AG10803 (cell line): ENCODE measurements at places on chromosomes 11 and 22.
A peak's percentile ranks its signal among the peaks of the same experiment; 100 is the strongest.

DNA sequence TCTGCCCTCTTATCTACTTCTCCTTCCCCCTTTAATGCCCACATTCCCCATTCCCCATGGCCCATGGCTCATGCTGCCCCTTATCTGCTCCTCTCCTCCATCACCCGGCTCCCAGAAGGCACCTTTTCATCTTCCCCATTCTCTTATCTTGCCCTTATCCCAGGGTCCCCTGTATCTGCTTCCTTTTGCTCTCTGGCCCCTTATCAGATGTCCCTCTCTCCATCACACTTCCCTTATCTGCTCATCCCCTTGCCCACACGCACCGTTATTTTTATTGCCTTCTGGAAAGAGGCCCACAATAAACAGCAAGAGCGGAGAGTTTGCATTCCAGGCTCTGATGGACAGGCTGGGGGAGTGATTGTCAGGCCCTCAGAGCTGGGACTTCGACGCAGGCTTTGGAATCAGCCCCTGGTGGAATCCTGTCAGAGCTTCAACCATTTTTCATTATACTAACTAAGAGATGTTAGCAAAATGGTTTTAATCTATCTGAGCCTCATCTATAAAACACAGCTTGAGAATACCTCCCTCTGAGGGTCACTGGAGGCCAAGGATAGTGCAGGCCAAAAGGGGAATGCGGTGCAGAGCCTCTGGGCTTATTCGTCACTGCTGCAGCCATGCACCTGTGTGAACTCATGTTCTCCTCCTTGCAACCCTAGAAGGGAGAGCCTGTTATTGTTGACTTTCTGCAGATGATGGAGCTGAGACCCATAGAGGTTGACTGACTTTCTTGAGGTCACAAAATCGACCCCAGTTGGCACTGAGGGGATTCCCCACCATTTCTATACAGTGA, 37.0 kb upstream of the LRRC55 start:
- no peak for DNase-seq

DNA sequence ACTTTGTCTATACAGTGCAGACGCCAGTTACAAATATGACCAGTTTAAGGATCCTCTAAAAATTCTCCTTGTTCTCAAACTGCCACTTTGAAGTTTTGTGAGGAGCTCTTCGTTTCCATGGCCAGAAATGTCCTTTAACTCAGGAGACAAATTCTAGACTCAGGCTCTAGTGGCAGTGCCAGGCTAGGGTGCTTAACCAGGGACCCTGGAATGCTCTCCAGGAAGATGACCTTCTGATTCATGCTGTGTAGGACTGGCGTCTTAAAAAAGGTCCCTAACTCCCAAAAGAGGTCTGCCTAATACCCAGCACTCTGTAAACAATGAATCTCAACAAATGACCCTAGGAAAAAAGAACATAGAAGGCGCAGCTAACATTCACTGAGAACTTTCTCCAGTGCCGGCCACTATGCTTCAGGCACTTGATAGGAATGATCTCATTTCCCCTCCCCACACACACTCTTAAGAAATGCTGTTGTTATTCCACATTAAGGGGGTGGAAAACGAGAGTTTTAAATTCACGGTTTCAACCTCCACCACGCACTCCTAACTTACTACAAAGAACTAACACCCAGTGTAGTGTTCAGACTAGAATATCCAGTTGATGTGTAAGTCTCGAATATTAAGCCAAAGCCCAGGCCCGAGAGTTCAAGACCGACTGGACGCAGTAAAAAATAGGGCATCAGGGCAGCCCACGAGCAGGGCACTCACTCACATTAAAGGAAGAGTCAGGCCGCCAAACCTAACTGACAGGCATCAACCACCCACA, 747 bp downstream of the NXF1 start:
- DNase-seq, result peak; percentile 45

DNA sequence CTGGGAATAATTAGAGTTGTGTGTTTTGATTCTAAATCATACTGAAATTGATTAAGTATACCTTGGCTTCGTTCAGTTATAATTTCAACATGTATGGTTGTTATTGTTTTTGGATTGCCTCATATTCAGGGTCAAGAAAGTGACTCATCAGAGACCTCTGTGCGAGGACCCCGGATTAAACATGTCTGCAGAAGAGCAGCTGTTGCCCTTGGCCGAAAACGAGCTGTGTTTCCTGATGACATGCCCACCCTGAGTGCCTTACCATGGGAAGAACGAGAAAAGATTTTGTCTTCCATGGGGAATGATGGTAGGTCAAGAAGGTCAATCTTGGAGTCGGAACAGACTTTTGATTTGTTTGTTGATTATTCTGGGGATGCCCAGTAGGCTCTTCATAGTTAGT, 40.4 kb downstream of the KMT2A start:
- peak; percentile 1 for DNase-seq

GRCh38 chr11:115257678-115258077, 246.5 kb downstream of the CADM1 start:
- DNase-seq, result no peak

DNA sequence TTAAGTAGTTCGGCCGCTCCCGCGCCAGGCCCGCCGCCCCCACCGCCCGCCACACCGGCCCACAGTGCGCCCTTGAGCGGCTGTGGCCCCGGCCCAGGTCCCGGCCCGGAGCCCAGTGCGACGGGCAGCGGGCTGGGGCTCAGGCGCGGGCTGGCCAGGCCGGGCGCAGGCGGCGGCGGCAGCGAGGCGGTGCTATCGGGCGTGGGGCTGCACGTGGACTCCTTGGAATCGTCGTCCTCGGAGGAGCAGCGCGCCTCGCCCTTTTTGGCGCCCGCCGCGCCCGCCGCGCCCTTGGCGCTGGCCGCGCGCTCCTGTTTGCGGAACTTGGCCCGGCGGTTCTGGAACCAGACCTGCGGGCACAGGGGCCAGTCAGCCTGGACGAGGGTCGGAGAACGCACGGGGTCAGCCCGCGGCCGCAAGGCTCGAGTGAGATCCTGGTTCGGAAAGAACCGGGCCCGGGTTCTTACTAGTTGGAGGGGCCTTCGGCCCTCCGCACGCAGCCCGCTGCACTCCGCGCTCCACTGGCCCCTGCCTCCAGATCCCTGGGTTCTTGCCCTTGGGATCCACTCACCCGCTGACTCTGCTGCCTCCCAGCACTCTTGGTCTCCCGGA, 4.0 kb downstream of the PHOX2A start:
- DNase-seq, result peak; percentile 33

DNA sequence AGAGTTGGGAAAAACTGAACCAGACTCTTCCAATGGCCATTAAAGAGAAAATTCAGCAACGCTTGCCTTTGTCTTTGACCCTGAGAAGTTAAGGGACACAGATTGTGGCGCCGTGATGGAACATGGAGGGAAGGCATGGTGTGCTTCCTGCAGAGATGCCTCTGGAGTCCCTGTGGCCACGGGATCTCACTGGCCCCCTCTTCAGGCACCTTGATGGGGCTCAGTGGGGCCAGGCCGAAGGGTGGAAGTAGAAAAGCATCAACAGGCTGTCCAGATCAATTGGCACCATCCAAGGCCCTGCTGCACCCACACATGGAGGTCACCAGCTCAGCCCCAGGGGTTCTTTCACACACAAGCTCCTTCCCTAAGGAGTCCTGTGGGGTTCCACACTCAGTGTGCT, 42.9 kb downstream of the MORC2 start:
- DNase-seq, result no peak

GRCh38 chr11:18248561-18248960, at the start of gene SAA2:
Gene SAA2 (minus strand): TSS chr11:18248668. CDS start chr11:18248011, 657 bp downstream.
- peak; percentile 9 for DNase-seq

- DNase-seq, result no peak
These were observed 1408.4 kb upstream of the TENM4 start for GRCh38 chr11:80849253-80849652.

- DNase-seq, result no peak
These were observed 50.3 kb downstream of the COMMD9 start for GRCh38 chr11:36238881-36239280.

GRCh38 chr22:39940757-39941305, 19.4 kb upstream of the TMA7B start:
- no peak for DNase-seq

GRCh38 chr22:44848296-44848741, 95.9 kb downstream of the ARHGAP8 start:
- DNase-seq, result no peak

DNA sequence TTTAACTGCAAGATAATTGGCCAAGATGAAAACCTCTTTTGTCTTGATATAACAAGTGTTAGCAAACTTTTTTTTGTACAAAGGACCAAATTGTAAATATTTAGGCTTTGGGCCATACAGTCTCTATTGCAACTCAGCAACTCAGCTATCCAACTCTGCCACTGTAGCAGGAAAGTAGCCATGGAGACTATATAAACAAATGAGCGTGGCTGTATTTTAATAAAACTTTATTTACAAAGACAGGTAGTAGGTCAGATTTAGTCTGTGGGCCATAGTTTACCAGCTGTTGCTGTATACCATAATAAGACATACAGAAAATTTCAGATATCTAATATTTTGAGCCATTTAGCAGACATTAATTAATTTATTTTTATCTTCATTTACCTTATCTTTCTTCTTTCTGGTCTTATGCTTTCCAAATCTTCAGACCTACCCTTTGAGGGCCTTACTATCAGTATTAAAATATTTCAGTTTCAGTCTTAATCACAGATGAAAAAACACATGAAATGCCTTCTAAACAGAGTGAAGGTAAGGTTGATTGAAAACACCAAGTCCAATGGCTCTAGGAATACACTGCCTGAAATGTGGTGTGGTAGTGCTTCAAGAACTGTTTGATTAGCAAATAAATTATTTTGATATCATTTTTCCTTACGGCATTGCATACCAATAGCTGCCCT, 256.9 kb upstream of the CTSC start:
- DNase-seq, result no peak

DNA sequence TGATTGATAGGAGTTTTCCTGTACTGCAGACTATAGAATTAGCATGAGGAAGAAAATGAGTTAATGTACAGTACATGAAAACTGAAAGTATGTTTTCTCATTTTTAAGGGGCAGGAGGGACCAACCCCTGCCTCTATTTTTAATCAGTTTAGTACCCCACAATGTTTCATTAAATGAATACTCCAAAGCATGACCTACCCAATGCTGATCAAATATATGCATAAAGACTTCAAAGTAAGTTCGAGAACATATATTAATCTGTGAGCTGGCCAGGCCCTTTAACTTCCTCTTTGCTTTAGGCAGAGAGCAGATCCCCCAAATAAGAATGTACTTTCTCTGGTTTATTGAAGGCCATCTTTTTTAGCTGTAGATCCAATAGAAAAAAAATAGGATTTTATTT, 161.0 kb downstream of the FCHSD2 start:
- DNase-seq, result no peak

GRCh38 chr11:17601256-17601671, 54.2 kb downstream of the OTOG start:
- no peak for DNase-seq

GRCh38 chr22:48699511-48699910, 1128.2 kb downstream of the BRD1 start:
- no peak for DNase-seq

DNA sequence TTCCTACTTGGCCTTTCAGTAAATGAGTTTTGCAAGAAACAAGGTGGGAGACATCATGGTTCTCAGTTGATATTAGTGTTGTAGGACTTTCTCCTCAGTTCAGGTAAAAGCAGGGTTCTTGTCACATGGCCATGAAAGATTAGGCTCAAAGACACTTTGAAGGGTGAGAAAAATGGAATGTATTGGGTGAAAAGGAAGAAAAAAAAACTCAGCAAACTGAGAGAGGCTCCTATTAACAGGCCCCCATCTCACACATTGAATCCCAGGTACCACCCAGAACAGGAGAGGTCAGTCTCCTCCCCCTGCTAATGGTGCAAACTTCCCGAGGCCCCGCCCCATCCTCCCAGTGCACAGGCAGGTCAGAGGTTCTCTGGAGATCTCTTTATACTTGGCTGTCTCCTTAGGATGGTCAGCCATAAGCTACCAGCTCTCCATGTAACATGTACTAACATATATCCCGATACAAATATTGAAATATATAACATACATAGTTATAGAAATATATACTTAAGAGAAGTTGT, 62.2 kb downstream of the MICAL2 start:
- DNase-seq, result no peak

- peak; percentile 23 for DNase-seq
These were observed 183.9 kb upstream of the CTSC start for GRCh38 chr11:88521399-88521798.

DNA sequence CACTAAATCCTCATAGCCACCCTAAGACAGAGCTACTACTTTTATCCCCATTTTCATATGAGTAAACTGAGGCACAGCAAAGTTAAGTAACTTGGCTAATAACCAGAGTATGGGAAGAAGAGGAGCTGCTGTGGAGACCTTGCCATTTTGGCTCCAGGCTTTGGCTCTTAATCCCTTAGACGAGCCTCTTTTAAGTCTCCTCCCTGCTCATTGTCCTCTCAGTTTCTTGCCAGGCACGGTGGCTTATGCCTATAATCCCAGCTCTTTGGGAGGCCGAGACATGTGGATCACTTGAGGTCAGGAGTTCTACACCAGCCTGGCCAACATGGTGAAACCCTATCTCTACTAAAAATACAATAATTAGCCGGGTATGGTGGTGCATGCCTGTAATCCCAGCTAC, 78.6 kb downstream of the PRR5L start:
- no peak for DNase-seq

DNA sequence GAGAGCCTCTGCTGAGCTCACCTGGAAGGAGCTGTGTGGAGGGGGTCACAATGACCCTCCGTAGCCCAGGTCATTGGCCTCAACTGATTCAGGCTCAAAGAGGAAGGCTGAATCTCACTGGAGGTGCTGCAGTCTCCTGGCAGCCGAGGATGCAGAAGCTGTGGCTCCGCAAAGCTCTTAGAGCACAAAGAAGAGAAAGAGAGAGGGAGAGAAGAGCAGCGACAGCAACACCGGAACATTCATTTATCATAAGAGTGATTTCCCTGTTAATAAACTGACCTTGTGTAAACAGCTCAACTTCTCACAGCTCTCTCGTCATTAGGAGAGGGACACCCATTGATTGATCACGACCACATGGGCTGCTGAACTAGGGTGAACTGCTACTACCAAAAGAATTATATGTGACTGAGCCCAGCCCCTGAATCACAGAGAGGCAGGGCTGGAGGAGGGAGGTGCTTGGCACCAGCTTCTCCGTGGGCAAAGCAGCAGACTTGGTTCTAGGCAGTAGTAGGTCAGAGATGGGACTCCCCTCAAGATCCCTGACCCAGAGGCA, 281.7 kb downstream of the NXPE2 start:
- DNase-seq, result no peak

GRCh38 chr11:79406376-79406775, 34.5 kb downstream of the TENM4 start:
- no peak for DNase-seq

- no peak for DNase-seq
These were observed 129.8 kb downstream of the DBX1 start for GRCh38 chr11:20030472-20030871.

DNA sequence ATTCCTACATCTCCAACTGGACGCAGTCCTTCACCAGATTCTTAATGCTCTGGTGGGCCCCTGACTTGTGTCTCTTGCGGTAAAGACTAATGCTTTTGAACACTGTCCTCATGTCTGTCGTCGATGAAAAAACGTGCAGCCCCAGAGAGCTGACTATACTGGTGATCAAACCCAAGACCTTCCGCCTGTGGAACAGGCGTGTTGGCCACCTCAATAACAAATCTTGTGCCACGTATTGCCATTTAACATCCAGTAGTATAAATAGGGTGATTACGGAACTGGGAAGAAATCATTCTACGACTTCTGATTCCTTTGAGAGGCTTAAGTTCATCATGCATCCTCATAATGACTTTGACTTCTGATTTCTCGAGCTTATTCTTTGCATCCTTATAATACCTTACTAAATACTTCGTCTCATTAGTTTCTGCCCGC, 45.6 kb downstream of the OR4D9 start:
- DNase-seq, result no peak
